ENCODE measurements at places on chromosomes 4 and X. TPM values are rescaled to one million over a fixed set of nuclear protein-coding genes. Genes with fewer than 3 reads are reported as not detected.

Gene SHROOM4
- total RNA-seq, result 0.44 TPM

Gene NKAP
- total RNA-seq, result 6.3 TPM

Gene PCDH7
- total RNA-seq, result 2.2 TPM

Gene NEUROG2
- total RNA-seq, result not detected

Gene FGB
- not detected for total RNA-seq

Gene KIF4A
- total RNA-seq, result 24.6 TPM

Gene MGST2
- 12.6 TPM for total RNA-seq

Gene SORCS2
- 0.22 TPM for total RNA-seq

Gene TLR6
- 5.4 TPM for total RNA-seq

Gene GLUD2
- 1.7 TPM for total RNA-seq

Gene ETDB
- not detected for total RNA-seq

Gene GPRIN3
- 0.57 TPM for total RNA-seq

Gene MAP7D2
- 0.22 TPM for total RNA-seq

Gene TRMT44
- 18.0 TPM for total RNA-seq

Gene GTPBP6
- total RNA-seq, result 54.3 TPM

Gene ADRA2C
- total RNA-seq, result 2.2 TPM

Gene CAMK2D
- 54.1 TPM for total RNA-seq

Gene FGF5
- 2.8 TPM for total RNA-seq

Gene SPP1
- total RNA-seq, result 1.5 TPM

Gene GRIA2
- not detected for total RNA-seq

Gene UGT2A2
- total RNA-seq, result not detected

Gene S100P
- not detected for total RNA-seq

Gene DCAF12L2
- total RNA-seq, result not detected

Gene CYTL1
- total RNA-seq, result not detected

Gene DNAAF6
- not detected for total RNA-seq

Gene BEX5
- total RNA-seq, result not detected

Gene VSIG1
- not detected for total RNA-seq

Gene RAI2
- under 0.01 TPM for total RNA-seq

Gene CXCR3
- not detected for total RNA-seq

Gene RPS6KA3
- 51.2 TPM for total RNA-seq

Gene TEX13D
- total RNA-seq, result not detected

Gene MTNR1A
- 0.14 TPM for total RNA-seq

Gene EIF2S3
- total RNA-seq, result 364 TPM

Gene GSPT2
- total RNA-seq, result 5.7 TPM

Gene SMIM10L2A
- not detected for total RNA-seq

Gene SSX7
- total RNA-seq, result not detected

Gene HSPA4L
- total RNA-seq, result 1.8 TPM

Gene DUX4
- not detected for total RNA-seq
